Dermis lymphatic vessel endothelial cell (primary cell): ENCODE measurements at places on chromosomes 3 and 15. TPM values are rescaled to one million over a fixed set of nuclear protein-coding genes. Genes with fewer than 3 reads are reported as not detected.

TSPAN3 gene
- total RNA-seq = 249 and 282 TPM in 2 replicates

CMTM6 gene
- 115 and 118 TPM in 2 replicates for total RNA-seq

UBA7 gene
- 24.9 and 29.9 TPM in 2 replicates for total RNA-seq

LRRN1 gene
- not detected in 2 replicates for total RNA-seq

TP63 gene
- total RNA-seq = not detected in 2 replicates

ZIC1 gene
- total RNA-seq = not detected in 2 replicates

CTXN2 gene
- not detected in 2 replicates for total RNA-seq

WDR72 gene
- total RNA-seq = not detected in 2 replicates

ILDR1 gene
- not detected in 2 replicates for total RNA-seq

IMPG2 gene
- 0.65 and 0.69 TPM in 2 replicates for total RNA-seq

SYNPR gene
- not detected in 2 replicates for total RNA-seq

POPDC2 gene
- 0.17 and 0.33 TPM in 2 replicates for total RNA-seq

AAGAB gene
- total RNA-seq = 32.3 and 35.6 TPM in 2 replicates

SLC7A14 gene
- under 0.01 and 0.11 TPM in 2 replicates for total RNA-seq

BTLA gene
- total RNA-seq = 0.09 TPM in 1 of 2 replicates, not detected in the other

PCOLCE2 gene
- 0.22 TPM in 1 of 2 replicates, not detected in the other for total RNA-seq

SEMA7A gene
- 0.54 and 0.60 TPM in 2 replicates for total RNA-seq

FEZF2 gene
- not detected in 2 replicates for total RNA-seq

REC114 gene
- not detected in 2 replicates for total RNA-seq

CNTN4 gene
- 0.17 and 0.33 TPM in 2 replicates for total RNA-seq

APBA2 gene
- total RNA-seq = 40.9 and 41.3 TPM in 2 replicates

EPHB3 gene
- under 0.01 and 0.09 TPM in 2 replicates for total RNA-seq

GPR176 gene
- total RNA-seq = 7.4 and 8.0 TPM in 2 replicates

EFCC1 gene
- total RNA-seq = 5.2 and 8.5 TPM in 2 replicates

ISLR gene
- total RNA-seq = 0.11 and 0.17 TPM in 2 replicates

COMMD2 gene
- total RNA-seq = 23.5 and 30.7 TPM in 2 replicates

GRAMD2A gene
- total RNA-seq = under 0.01 and 0.17 TPM in 2 replicates

IL17RB gene
- under 0.01 TPM in 1 of 2 replicates, not detected in the other for total RNA-seq

PRRT3 gene
- 0.52 and 0.54 TPM in 2 replicates for total RNA-seq

KIF15 gene
- 1.8 and 2.2 TPM in 2 replicates for total RNA-seq

KNG1 gene
- not detected in 2 replicates for total RNA-seq

CPNE9 gene
- total RNA-seq = not detected in 2 replicates

RAP2B gene
- 22.3 and 22.5 TPM in 2 replicates for total RNA-seq
